ENCODE measurements at places on chromosomes 5 and 9.
A peak's percentile ranks its signal among the peaks of the same experiment; 100 is the strongest.

GRCh38 chr5:167320019-167320418, 971.4 kb upstream of the WWC1 start:
- no peak for DNase-seq

- no peak for DNase-seq
These were observed 9.4 kb downstream of the GABRP start for GRCh38 chr5:170792878-170793277.

- DNase-seq, result no peak
These were observed 10.6 kb downstream of the UNC5A start for GRCh38 chr5:176820937-176821336.

GRCh38 chr5:179421144-179421901, 76.1 kb upstream of the ADAMTS2 start:
- no peak for DNase-seq

DNA sequence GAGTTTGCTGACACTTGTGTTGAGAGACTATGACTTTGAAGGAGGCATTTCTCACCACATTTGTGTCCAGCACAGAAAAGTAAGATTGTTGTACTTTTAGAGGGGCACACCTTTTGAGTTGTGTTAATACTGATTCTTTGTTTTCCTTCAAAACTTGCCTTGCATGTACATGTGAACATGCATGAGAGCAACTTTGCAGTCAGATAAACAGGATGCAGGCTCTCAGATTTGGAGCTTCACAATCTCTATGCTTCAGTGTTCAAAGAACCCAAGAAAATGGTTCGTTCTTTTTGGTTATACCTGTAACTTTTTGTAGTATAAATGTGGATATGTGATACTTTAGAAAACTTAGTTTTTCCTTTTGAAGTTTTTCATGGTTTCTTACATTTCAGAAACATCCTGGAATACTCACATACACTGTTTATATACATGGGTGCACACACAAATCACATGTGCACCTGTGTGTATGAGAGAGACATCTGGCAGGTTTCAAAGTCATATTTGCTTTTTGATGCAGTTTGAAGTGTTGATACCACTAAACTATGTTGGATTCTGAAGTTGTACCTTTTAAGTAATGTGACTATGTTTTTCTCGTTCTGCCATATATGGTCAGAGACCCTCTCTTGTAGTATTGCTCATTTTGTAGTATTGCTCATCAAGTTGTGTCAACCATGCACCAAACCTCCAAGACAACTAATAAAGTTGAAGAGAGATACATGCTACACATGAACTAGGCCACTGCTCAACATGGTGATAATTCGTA, 190.7 kb downstream of the CD180 start:
- no peak for DNase-seq

DNA sequence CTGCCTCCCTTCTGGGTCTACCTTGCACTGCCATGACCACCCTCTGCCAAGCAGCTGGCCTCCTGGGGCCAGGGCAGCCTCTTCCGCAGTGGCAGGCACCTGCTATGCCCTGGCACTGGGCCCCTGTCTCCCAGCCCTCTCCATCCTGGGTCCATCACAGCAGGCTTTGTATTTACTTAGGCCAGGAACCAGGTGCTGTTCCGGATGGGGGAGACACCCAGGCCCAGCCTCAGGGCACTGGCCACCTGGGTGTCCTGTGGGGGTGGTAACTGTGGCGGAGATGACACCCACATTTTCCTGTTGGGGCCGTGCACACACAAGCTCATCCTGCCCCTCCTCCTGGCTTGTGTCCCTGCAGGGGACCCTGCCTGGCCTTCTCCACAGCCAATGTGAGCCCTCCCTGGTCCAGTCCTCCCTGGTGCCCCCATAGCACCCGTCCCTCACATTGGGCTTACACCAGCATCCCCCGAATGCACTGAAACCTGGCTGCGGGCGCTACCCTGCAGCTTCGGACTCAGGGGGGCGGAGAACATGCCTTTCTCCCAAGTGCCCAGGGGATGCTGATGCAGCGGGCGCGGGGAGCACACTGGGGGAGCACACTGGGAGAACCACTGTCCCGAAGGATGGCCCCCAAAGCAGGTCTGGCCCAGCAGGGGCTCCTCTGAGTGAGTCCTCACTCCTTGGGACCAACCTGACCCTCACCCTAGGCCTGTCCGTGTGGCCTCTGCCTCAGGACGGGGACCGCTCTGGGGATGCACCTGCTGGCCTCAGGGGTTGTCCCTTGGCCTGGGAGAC, 17.9 kb downstream of the FAM163B start:
- no peak for DNase-seq

- peak; percentile 56 for DNase-seq
These were observed 9.6 kb downstream of the TMOD1 start for GRCh38 chr9:97510797-97511654.

- DNase-seq, result no peak
These were observed at the start of gene PCDHA3 for GRCh38 chr5:140800816-140801493. TSS of gene PCDHA3 (plus strand) at chr5:140801057.

- no peak for DNase-seq
These were observed 18.6 kb downstream of the RALGDS start for GRCh38 chr9:133102190-133103021.

GRCh38 chr9:125990793-125991220, 243.6 kb downstream of the PBX3 start:
- DNase-seq, result no peak

- peak; percentile 73 for DNase-seq
These were observed 586 bp downstream of the TXN start for GRCh38 chr9:110255463-110256379.

GRCh38 chr9:2461892-2462291, 159.7 kb upstream of the VLDLR start:
- no peak for DNase-seq

DNA sequence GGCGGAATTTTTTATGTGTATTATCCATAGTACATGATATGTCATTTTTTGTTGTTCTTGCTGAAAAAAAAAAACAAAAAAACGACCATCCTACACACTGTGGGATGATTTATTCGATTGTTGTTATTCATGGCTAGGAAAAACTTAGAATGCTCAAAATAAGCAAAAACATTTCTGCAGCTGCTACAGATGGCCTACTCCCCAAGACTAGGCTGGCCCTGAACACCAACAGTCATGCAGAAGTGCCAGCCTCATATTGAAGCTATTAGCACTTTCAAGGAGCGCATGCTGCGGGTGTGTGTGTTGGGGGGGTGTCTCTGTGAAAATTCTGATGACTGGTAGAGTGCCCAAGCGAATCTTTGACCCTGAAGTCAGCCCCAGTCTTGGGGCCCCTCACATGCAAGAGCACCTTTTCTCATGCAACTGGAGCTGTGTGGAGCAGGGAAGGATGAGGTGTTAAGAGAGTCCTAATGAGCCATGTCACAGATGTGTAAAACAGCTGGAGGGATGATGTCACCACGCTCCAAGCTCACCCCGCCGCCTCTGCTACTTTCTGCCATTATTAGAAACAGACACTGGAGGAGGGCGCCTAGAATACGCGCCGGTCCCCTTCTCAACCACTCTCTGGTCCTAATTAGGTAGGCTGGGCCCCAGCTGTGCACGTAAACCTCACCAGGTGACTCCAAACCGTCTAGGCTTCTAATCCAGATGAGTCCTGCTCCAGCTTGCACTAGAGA, 61.0 kb upstream of the SMIM23 start:
- DNase-seq, result no peak

- peak; percentile 97 for DNase-seq
These were observed 1.1 kb upstream of the TRIM41 start for GRCh38 chr5:181221792-181222629.

- DNase-seq, result no peak
These were observed 297.2 kb upstream of the TARS1 start for GRCh38 chr5:33143405-33144123.

DNA sequence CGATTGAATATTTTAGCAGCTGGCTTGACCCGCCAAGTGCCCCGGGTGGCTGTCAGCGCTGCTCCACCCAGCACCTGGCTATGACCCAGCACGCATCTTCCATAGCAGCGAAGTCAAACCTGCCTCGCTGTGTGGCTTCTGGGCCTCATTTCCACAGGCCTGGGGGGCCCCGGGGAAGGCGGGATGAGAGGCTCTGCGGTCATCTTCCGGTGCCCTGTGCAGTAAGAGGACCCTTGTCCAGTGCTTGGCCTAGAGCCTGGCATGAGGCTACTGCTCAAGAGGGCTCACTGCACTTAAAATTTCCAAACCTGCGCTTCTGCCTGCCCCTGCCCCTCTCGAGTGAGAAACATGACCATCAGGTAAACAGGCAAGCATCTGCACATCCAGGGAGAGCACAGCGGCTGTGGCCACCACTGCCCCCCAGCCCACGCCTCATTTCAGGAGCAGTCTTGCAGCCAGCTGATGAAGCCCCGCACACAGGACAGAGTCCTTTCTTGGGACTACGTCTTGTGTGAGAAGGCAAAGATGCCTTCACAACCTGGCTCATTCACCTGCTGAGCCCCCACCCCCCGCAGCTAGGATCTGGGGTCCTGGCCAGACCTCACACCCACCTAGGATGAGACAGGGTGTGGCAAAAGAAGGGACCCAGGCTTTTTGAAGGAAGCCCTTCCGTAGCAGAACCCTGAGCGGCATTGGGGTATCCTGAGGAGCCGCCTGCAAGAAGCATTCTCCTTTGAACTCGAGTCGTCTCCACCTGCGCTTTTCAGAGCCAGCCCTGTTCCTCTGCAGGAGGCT, 69.5 kb upstream of the UNC5A start:
- peak; percentile 34 for DNase-seq

- no peak for DNase-seq
These were observed 44.7 kb upstream of the LMX1B start for GRCh38 chr9:126569036-126569435.

DNA sequence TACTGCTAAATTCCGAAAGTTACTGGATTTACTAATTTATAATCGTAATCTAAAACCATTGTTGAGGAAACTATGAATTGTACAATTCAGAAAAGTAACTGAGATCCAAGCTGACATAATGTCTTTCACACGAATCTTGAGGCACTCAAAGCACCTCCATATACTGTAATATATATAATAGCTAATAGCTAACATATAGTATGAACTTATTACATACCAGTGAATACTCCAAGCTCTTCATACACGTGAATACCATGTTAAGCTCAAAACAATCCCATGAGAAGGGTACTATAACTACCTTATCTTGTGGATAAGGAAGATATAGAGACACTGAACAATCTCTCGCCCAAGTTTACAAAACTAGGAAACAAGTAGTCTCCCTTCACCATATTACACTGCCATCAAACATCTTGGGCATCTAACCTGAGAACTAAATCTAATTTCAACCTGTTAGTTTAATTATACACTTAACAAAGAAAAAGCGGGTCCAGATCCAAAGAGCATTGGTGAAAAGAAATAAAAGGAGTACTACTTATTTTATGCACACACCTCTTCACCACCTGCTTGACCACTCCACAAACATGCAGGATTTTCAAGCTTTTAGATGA, 1.0 kb downstream of the NUDCD2 start:
- no peak for DNase-seq

GRCh38 chr5:107486489-107486888, 184.2 kb downstream of the EFNA5 start:
- peak; percentile 75 for DNase-seq

- DNase-seq, result no peak
These were observed 439.9 kb upstream of the KLF4 start for GRCh38 chr9:107929443-107929842.

DNA sequence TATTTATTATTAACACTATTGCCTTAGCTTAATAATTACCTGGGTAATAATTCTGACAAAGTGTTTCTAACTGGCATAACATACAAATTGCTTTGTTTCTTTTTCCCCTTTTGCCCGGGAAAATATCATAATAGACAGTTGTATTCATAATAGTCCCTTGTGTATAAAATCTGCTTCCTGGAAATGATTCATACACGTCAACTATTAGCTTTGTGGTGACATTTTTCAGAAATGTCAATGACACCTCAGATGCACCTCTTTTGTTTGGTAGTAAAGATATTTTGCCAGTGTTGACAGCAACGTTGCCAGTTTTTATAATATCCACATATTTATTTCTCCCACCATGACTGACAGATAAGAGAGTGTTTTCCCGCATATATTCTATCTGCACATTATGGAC, 73.0 kb downstream of the RASEF start:
- DNase-seq, result no peak

Measured in activated CD8-positive, alpha-beta memory T cell treated with anti-CD3 and anti-CD28 coated beads, Interleukin-2, amount 10 ng/mL, durations not matched to agents 7 days and 5 days (primary cell).